Brain microvascular endothelial cell (primary cell): ENCODE measurements at places on chromosomes 7 and 10.

- DNase-seq: peak; percentile 89
These were observed 152.7 kb downstream of the SKIDA1 start for GRCh38 chr10:21372651-21373410.

DNA sequence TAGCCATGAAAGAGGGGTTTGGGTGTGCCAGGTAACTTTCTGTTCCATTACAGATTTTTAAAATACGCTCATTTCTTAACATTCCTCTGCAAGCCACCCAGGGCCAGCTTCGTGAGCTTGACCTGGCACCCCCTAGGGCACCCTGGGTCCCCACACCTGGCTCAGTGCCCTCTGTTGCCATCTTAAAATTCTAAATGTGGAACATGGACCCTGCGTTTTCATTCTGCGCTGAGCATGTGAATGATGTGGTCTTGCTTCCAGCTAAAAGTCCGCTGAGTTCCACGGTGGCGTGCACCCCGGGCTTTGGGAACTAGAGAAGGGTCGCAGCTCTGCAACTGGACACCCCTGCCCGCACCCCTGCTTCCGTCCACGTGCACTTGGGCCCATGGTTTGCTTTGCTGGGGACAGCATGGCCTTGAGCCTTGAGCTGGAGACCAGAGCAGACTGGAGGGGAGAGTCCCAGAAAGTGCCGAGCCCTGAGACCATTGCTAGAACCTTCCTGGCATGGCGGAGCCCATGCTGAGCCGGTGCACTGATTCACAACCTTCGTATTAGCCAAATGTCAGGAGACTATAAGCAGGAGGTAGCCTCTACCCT is 91.1 kb downstream of the RGS10 start:
- no peak for DNase-seq

GRCh38 chr7:1290679-1291356 is 58.1 kb downstream of the UNCX start:
- DNase-seq: no peak

DNA sequence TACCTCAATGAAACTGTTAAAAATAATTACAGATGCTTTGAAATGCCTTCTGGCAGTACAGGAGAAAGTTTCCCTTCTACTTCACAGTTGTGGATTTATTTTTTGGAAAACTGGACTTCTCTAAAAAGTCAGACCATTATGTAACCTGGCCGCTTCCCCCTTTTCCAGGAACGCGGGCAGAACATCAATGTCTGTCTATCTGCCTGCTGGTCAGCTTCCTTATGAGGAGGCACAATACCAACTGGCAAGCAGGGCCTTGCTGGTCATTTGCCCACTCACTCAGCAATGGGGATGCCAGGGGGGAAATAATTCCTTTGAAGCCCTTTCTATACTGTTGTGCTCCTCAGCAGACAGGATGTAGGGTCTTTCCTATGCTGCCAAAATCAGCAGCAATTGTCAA is 22.5 kb upstream of the ADRB1 start:
- DNase-seq: no peak

DNA sequence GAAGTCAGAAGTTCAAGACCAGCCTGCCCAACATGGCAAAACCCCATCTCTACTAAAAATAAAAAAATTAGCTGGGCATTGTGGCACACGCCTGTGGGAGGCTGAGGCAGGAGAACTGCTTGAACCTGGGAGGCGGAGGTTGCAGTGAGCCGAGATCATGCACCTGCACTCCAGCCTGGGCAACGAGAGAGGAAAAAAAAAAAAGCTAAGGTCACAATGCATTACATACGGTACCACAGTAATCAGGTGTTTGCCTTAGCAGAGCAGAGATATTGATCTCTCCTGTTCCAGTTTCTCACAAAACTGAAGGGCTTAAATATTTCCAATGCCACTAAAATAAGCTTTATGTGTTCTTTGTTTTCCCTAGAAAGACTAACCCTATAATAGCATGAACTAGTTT is 7.5 kb downstream of the PDZD8 start:
- DNase-seq: no peak

GRCh38 chr7:22565315-22565811 is 65.4 kb upstream of the STEAP1B start:
- peak; percentile 45 for DNase-seq

GRCh38 chr10:102433619-102434046 is 1.3 kb upstream of the CUEDC2 start:
- DNase-seq: no peak

GRCh38 chr7:42154173-42154572 is 82.8 kb downstream of the GLI3 start:
- no peak for DNase-seq

- DNase-seq: no peak
These were observed 120.6 kb downstream of the SLIT1 start for GRCh38 chr10:97065128-97065527.

DNA sequence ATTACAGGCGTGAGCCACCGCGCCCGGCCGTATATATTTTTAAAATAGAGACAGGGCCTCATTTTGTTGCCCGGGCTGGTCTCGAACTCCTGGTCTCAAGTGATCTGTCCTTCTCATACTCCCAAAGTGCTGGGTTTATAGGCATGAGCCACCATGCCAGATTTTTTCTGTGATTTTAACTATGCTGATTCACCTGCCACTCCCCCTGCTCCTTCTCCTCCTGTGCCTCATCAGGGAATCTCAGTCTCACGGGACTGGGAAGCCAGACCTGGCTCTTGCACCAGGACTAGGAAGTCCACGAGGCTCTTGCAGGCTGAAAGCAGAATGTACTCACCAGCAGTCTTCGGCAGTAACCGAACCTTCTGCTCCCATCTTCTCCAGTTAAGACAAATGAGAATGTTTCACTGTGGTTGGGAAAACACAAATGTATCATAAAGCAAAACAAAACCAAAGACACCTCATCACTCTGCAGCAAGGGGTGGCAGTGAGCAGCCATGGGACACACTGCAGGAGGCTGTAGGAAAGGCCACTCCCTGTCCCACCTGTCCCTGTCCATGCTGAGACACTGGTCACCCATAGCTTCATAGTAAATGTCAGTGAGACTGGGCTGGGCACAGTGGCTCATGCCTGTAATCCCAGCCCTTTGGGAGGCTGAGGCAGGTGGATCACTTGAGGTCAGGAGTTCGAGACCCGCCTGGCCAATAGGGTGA is 78.7 kb upstream of the MKRN1 start:
- no peak for DNase-seq

GRCh38 chr7:51154201-51154600 is 162.4 kb downstream of the COBL start:
- DNase-seq: no peak

DNA sequence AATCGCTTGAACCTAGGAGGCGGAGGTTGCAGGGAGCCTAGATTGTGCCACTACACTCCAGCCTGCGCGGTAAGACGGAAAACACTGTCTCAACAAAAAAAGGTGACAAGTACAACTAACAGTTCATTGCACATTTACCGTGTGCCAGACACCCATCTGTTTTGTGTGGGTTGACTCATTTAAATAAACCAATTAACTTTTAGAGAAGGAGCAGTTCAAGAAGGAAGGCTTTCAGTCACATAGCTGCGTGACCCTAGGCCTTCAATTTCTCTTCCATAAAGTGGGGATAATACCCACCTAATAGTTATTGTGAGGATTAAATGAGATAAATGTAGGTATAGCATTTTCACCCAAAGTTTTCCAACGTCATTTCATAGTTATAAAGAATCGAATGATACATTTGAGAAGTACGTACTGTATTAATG is 52.3 kb upstream of the KDM7A start:
- DNase-seq: no peak

DNA sequence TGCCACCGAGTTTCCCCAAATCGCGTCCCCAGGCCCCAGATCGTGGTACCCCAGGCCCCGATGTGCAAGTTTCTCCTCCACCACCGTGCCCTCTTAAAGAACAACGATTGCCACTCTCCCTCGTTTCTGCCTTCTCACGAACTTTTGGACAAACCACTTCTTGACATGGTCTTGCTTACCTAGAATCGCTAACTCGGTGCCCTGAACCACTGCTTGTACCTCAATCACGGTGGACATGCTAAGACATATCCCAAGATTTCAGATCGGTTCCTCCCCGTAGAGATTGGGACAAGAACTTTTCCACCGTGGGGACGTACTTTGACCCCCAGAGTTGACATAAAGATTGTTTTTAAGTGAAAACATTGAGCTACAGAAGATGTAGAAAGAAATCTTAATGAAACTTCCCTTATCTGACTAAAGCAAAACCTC is 477 bp upstream of the ZC3HAV1 start:
- DNase-seq: no peak

GRCh38 chr10:31707093-31708039 is 221.3 kb downstream of the ARHGAP12 start:
- peak; percentile 80 for DNase-seq

DNA sequence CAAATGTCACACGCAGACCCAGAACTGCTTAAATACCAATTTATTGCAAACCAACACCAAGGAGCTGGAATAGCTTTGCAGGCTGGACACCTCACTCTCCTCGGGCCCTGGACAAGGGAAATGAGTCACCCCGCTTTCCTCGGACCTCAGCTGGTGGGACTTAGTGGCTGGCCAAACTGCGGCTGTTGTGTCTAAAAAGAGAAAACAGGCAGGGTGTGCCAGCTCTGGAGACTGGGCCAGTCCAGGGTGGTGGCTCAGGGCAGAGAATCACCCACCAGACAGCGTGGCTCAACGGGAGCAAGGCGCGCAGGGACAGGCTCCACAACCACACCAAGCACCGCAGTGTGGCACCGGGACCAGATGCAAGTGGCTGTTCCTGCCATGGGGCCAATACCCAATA is 58.2 kb upstream of the CAMK2B start:
- peak; percentile 67 for DNase-seq

GRCh38 chr7:88040694-88041093 is 106.6 kb downstream of the ADAM22 start:
- DNase-seq: no peak

GRCh38 chr7:55546814-55547213 is 25.5 kb downstream of the VOPP1 start:
- DNase-seq: peak; percentile 72

GRCh38 chr7:11235491-11235890 is 261.8 kb downstream of the PHF14 start:
- DNase-seq: no peak

DNA sequence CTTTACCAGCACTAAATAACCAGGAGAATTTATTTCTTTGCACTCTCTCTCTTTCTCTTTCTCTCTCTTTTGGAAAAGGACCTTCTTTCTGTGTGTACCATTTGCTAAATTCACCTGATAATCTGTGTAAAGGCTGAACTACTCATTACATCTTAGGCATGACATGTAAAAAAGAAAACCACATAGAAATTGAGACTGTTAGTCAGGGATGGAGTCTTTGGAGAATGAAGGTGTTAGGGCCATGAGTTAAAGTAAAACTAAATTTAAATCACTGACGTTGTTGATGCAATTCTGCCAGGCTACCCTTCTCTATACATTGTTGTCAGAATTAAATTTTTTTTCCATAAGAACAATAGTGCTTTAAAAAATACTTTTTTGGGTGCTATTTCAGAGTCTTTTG is 263.3 kb downstream of the PTEN start:
- no peak for DNase-seq

- DNase-seq: no peak
These were observed 7.8 kb upstream of the CRHR2 start for GRCh38 chr7:30690011-30690410.
